Hindlimb muscle (tissue), 1 donor: ENCODE measurements at places on chromosomes 6 and 20. TPM values are rescaled to one million over a fixed set of nuclear protein-coding genes. Genes with fewer than 3 reads are reported as not detected.

DNA sequence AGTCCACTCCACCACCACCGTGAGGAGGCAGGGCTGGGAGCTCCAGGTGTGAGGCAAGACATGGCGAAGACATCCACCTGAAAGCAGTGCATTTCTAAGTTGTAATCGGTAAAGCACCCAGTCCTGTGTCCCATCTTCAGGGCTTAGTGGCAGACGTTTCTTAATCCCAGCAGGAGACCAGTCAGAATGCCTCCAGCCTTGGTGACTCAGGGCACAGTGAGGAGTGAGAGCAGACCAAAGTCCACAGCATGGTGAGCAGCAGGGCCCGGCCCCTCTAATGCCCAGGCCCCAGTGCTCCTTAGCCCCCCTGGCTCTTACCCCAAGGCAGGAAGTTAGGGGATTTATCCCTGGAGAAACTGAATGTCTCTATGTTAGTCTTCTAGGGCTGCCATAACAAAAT, 183.9 kb downstream of the SYNDIG1 start:
- DNase-seq, result no peak

Gene DSE
- 28.9 TPM for polyA plus RNA-seq

Gene JARID2
- polyA plus RNA-seq, result 16.2 TPM

- no peak for DNase-seq
Measured at GRCh38 chr6:10415617-10416480, 975 bp upstream of the TFAP2A start.

DNA sequence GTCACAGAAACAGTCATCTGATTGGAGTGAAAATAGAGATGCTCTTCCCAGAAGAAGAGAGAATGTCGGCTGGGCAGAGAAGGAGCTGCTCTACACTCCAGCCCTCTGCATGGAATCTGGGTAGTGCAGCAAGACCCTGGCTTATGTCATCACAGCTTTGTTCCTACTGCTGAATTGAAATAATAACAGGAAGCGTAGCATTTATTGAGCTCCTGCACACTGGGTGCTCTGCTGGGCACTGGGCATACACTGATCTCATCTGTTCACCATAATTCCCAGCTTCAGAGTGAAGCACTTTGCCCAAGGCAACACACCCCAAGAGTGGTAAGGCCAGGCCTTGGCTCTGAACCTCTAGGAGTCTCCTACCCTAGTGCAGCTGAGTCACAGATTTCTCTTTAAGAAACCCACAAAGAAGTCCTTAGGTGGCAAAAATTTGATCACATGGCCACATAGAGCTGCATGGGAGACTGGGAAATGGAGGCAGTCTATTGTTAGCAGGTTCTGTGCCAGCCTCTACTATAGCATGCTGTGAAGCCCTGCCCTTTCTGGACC, 3.9 kb upstream of the SDCBP2 start:
- DNase-seq, result no peak

Gene RWDD2A
- polyA plus RNA-seq, result 2.8 TPM

Gene BACH2
- polyA plus RNA-seq, result 6.0 TPM

- no peak for DNase-seq
Measured at GRCh38 chr6:110043366-110043994, 65.4 kb downstream of the GPR6 start.

Gene TMEM244
- polyA plus RNA-seq, result not detected

Gene WFDC10B
- polyA plus RNA-seq, result not detected

DNA sequence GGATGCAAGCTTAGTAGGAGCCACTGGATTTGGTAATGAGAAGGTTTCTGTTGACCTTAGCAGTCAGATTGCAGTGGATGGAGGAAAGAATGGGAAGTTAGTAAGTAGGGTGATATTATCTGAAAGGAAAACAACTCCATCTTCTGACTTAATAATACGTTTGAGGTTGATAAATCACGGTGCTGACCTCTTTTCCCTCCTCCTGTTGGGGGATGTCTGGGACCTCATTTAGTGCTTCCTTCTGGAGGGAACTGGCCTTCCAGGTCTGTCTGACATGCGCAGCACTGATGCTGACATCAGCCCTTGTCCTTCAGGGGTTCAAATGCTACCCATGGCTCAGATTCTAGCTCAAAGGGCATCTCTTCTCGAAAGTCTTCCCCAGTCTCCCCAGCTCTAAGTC, 48.2 kb upstream of the AKAP12 start:
- DNase-seq, result no peak

GRCh38 chr6:143963158-143963919, 44.7 kb downstream of the PLAGL1 start:
- no peak for DNase-seq

GRCh38 chr6:10643201-10643651, 51.2 kb downstream of the C6orf52 start:
- no peak for DNase-seq

DNA sequence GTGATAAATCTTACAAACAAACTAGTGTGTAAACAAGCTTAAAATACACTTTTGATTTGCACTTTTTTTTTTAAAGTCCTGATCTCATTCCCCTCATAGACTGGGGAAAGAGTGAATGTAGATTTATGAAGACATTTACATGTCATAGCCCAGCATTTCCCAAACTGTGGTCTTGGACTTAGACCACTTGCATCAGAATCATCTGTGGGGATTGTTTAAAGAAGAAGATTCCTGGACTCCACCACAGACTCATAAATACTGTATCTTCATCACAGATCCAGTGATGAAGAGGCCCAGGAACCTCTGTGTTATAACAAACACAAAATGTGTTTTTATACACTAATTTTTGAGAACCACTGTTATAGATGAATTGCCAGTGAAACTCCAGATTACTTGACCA, 99.5 kb downstream of the KCNQ5 start:
- DNase-seq, result no peak

DNA sequence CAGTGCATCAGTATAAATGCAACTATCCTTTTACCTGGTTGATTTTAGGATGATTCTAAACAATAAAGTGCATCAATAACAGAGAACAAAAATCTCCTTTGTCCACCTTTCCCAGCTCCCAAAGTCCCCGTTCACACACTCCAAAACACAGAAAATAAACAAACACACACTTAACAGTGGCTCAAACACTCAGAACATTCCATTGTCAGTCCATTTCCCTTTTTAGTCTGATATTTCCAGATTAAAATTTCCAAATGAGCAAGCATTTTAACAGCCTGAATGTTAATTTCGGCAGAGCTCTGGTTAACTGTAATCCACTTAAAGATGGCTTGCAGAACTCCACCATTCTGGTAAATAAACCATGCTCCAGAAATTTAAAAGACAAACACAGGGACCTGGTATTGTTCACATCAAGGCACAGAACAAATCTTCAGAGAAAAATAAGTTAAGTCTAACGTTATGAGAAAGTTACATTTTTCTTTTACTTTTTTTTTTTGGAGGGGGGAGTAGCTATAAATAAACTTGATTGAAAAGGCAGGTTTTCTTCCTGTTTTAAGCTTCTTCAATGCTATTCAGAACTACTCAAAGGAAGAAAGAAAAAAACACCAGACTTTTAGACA, 100.8 kb downstream of the DST start:
- no peak for DNase-seq

- no peak for DNase-seq
Measured at GRCh38 chr20:64041781-64042053, 5.7 kb downstream of the C20orf204 start.

GRCh38 chr6:134590449-134590848, 272.5 kb upstream of the SGK1 start:
- DNase-seq, result no peak

GRCh38 chr20:45998337-45998736, 10.4 kb upstream of the MMP9 start:
- no peak for DNase-seq

GRCh38 chr6:53795340-53795701, 516 bp downstream of the LRRC1 start:
- no peak for DNase-seq

GRCh38 chr6:19986691-19987438, 149.7 kb downstream of the ID4 start:
- no peak for DNase-seq

DNA sequence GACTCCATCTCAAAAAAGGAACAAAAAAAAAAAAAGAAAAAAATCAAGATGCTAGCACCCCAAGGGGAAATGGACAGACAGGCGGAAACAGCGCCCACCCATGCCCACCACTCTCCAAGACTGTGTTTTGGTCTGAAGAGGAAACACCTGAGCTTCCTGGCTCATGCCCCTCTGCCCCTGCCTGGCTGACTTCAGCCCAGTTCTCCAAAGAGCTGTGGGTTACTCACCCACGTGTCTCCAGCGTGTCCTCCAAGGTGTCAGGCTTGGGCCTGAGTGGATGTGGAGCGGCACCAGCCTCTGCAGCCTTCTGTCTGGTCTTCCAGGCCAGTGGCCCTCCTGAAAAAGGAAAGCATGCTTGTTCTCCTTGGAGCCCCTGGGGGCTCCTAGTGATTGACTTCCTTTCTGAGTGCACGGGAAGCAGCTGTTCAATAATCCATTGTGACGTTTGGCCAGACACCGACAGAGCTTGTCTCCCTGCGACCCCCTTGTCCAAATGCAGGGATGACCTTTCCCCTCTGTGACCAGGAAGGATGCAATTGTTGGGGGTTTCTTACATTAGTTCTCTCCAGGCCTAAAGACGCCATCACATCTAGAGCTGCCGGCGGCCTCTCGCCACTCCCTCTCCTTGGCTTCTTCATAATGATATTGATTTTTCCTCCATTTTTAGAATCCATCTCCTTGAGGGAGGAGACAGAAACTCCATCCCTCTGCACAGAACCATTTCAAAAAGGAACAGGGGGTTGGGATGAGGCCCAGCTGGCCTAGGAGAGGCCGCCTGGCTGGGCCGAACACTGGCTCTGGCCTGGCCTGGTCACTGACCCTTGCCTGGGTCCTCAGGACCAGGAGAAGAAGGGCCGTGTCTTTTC, 58.4 kb downstream of the ADNP start:
- DNase-seq, result no peak

- no peak for DNase-seq
Measured at GRCh38 chr6:139124887-139125672, 9.8 kb upstream of the HECA start.

DNA sequence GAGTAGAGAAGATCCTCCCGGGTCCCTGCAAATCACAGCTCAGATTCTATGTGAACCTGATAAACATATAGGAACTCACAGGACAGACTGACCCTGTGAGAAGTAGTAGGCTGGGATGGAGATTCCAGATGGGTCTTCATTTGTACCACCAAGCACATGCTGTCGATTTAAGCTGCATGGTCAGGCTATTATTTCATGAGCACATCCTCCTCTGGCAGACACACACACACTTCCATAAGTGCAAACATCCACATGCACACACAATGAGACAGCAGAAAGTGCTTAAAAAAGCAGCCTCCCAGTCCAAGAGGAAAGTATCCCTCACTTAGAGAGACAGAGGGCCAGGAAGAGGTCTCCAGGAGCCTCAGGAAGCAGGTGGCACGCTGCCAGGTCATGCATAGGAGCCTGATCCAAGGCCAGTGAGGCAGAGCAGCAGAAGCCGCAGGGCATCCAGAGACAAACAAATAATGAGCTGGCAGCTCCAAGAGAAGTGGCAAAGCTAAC, 131.8 kb downstream of the UNC5CL start:
- DNase-seq, result peak; percentile 11

DNA sequence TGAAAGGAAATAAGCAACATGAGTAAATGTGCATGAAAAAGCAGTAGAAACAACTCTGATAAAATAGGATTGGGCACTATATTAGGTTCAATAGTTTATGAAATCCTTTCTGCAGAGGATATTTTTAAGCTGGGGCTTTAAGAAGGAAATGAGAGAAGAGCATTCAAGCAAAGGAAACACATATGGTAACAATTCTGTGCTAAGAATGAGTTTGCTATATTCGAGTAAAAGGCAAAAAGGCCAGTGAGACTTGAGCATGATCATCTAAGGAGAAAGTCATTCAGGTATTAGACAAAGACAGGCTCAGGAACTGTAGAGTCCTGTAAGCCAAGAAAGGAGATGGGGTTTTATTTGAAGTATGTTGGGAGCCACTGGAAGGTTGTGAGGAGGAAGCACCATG, 387.1 kb upstream of the FLRT3 start:
- DNase-seq, result peak; percentile 23

DNA sequence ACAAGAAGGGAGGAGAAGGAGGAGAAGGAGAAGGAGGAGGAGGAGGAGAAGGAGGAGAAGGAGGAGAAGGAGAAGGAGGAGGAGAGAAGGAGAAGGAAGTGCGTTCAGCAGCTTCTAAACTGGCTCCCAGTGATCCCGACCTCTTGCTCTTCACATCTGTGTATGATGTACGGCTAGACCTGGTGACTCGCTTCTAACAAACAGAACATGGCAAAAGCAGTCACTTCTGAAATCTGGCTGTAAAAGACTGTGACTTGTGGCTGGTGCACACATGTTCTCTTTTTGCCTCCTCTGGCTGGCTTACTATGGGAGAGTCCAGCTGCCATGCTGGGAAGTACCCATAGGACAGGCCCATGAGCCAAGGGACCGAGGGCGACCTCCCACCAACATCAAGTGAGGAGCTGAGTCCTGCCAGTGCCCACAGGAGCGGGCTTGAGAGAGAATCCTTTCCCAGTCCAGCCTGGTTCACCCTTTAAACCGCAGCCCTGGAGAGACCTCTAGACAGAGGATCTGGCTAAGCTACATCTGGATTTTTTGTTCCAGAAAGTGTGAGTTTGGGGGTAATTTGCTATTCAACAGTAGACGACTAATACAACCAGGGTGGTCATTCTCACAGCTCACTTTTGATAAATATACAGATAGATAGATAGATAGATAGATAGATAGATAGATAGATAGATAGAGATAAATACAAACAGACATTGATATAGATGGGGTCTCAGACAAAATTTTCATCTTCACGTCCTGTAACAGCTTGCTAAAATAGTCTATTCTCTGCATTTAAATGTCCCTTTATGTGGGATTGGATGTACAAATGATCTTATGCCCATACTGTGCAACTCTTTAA, 42.3 kb downstream of the RPP40 start:
- no peak for DNase-seq

DNA sequence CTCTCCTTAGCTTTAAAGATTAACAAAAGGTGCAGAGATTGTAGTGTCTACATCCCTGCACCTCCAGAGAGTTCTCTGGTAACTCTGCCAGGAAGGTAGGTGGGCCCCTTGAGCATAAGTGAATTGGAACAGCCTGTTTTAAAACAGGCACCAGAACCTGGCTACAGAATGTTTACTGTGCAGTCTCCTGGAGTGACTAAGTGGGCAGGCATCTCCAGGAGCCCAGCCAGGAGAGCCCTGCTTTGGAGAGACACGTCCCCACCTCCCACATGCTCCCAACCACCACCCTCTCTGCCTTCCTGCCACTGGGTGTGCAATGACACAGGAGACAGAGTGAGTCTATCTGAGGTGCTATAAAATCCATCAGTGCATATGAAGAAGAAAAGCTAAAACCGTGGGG, 110.3 kb upstream of the EYA4 start:
- DNase-seq, result peak; percentile 5

Gene RFX6
- polyA plus RNA-seq, result not detected

GRCh38 chr6:119880840-119881239, 531.3 kb upstream of the MAN1A1 start:
- no peak for DNase-seq

- no peak for DNase-seq
Measured at GRCh38 chr20:31991339-31991705, 18.9 kb upstream of the CCM2L start.

DNA sequence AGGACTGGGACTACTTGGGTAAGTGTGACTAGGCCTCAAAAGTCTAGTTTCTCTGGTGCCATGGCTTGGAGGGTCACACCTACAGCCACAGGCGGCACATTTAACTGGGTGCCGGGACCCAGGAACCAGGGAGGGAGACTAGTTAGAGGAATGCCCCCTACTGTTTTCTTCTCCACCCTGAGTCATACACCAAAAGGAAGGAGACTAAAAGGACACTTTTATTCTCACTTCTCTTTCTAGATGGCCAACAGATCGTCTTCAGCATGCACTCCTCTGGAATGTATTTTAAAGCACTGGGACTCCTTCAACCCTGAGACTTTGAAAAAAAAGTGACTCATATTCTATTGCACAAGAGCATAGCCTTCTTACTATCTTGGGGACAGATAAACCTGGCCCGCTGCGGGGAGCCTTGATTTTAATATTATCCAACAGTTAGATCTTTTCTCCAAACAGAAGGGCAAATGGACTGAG, 33.4 kb downstream of the PLN start:
- no peak for DNase-seq
